Stimulated activated CD4-positive, alpha-beta T cell treated with anti-CD3 and anti-CD28 coated beads, Interleukin-2, amount 100 ng/mL, for 24 hours (primary cell): ENCODE measurements at places on chromosomes 3 and 15.
A peak's percentile ranks its signal among the peaks of the same experiment; 100 is the strongest.

GRCh38 chr3:16897254-16897926, 12.6 kb downstream of the PLCL2 start:
- no peak for DNase-seq

- no peak for DNase-seq
Measured at GRCh38 chr3:141407047-141407446, 38.7 kb downstream of the ZBTB38 start.

DNA sequence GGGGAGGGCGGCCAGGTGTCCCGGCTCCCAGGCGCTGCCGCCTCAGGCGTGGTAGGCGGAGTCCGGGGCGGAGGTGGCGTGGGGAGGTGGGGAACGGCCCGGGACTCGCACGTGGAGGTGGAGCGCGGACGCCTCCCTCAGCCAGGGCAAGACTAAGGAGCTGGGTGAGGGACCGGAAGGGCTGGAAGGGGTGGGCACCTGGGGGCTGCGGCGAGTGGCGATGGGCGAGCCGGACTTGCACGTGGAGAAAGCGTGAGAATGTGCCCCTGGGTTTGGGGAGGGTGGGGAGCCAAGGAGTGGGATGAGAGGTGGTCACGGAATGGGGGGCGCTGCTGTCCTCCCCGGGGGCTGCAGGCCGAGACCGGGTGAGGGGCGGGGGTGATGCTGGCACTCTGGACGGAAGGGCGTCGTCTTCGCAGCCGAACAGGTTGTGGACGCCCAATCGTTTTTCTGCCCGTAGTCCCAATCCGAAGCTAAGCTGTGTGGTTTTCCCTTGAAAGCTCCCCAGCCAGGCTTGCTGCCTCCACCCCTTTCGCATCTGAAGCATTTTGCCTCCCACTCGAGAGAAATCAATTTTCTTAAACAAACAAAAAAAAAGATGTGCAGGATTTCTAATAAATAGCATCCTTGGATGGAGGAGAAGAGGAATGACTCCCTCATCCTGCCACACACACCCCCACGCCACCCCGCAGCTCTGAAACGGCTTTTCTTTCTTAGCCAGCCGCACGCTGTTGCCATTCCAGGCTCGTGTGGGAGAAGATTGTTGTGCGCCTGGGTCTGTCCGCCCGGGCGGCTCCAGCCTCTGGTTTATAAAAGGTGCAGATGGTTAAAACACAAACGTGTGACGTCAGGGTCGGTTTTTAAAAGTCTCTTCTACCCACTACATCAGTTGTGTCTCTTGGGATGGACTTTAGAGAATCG, 62.5 kb upstream of the ANKRD28 start:
- peak; percentile 23 for DNase-seq

- DNase-seq: no peak
Measured at GRCh38 chr3:58120075-58120812, 90.5 kb downstream of the DNASE1L3 start.

DNA sequence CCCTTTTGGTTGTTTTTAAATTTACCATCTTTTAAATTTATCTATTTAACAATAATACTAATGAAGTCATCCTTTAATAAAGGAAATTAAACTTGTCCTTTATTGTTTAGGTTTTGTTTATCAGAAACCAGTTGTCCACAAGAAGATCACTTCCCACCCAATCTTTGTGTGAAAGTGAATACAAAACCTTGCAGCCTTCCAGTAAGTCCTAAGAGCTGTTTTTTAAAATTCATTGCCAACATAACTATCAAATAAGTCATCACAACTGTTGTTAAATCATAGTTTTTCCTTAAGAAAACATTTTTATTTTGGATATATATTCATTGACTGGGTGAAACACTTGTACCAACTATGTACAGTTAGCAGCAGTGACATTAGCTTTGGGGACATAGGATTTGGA, 59.4 kb downstream of the CALML4 start:
- DNase-seq: no peak

DNA sequence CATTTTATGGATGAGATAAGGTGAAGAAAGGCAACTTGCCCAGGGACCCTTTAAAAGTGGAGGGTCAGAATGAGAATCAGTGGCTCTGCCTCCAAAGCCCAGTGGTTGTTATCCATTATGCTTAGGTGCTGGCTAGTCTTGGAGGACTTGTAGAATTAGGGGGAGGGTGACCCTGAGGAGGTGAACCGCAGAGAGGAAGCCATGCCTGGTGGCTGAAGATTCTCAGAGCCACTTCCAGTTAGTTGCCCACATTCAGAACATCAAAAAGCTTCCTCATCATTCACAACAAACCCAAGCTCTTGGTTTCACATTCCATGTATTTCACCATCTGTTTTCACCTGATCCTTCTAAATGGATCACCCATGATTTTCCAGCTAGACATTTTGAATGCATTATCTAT, 11.2 kb downstream of the EBLN2 start:
- no peak for DNase-seq

DNA sequence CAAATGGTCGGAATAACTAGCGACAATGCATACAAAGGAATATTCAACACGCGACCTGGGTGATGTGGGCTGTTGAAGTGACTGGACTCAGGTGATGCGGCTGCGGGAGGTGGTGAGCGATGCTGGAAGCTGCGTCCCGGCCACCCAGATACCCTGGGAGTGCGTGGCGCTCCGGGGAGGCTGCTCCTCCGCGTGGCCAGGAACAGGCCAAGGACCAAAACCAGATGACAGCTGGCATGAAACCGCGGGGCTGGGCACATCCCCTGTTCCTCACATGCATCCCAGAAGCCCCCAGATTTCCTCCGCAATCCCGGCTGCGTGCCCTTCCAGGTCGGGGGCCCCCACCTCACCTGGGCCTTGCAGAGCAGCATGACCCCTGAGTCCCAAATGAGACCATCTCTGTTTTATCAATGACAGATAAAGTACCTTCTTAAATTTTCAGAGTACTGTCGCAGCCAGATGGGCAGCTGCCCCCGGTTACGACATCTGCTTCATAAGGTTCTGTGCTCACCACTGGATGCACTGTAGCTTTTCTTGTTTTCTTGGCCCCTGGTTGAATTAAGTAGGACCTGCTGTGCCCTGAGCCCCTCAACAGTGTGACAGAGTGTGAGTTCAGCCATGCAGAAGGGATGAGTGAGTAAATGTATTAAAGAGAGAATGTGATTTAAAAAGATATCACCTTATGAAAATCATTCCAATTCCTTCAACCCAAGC, 278.2 kb downstream of the GABRG3 start:
- no peak for DNase-seq

DNA sequence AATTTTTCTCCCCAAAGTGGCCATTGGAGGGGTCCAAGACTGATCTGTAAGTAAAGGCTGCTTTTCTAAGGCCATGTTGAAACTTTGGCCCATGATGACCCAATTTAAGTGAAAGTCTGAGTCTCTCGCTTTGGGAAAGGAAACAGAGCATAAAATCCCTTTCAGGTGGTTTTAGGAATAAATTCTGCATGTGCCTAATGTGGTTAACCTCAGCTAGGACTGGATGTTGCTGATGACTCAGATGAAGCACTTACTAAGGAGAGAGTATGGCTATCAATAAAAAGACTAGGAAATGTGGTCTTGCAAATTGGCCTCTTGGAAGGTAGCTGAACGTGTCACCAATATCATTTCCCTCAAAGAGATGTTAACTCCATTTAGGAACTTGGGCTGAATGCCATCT, 458.5 kb downstream of the AGBL1 start:
- DNase-seq: no peak

GRCh38 chr3:28907616-28908015, 373.3 kb upstream of the RBMS3 start:
- DNase-seq: no peak

DNA sequence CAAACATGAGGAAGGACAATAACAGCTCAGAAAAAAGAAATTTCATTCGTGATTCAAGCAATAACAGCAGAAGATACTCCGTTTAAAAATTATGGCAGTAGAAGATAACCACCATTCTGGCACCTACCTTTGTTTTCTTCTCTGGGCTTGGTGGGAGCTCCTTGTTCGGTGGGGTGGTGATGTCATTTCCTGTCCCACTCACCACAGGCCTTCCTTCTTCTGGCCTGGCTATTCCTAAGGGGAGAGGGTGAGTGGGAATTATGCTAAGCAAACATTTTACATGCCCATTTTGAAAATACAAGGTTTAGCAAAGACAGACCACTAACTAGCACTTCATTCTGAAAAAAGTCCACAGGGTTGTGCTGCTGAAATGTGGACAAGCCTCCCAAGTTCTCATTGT, 74.4 kb downstream of the DHX30 start:
- DNase-seq: no peak

DNA sequence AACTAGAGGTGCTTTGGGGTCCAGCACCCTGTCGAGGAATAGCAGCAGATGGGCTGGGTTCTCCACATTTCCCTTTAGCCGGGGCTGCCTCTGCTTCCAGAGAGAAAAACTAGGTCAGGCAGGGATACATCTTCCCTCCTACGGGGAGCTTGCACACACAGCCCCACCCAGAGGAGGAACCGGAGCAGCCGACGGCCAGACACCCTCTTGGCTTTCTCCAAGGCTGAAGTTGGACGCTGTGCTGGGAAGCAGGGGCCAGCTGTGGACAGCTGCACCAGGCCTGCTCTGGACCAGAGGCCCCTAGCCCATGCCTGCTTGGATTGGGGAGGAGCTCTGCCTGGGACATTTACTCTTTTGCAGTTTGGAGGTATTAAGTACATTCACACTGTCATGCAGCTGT, 44.7 kb upstream of the NR2C2 start:
- no peak for DNase-seq

DNA sequence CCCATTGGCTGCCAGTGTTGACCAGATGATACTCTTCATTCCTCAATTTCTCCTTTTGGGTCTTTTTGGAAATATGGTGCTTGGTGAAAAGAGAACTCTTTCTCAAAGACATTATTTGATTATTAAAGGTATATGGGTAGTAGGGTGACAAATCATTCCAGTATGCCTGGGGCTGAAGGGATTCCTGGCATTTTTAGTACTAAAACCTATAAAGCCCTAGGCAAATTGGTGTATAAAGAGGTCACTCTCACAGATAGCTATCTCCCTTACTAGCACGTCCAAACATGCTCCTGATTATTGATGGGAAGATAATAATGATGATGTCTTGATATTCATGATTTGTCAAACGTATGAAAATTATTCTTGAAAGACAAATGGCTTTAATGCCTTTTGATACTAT, 1.1 kb downstream of the GABRR3 start:
- DNase-seq: no peak

DNA sequence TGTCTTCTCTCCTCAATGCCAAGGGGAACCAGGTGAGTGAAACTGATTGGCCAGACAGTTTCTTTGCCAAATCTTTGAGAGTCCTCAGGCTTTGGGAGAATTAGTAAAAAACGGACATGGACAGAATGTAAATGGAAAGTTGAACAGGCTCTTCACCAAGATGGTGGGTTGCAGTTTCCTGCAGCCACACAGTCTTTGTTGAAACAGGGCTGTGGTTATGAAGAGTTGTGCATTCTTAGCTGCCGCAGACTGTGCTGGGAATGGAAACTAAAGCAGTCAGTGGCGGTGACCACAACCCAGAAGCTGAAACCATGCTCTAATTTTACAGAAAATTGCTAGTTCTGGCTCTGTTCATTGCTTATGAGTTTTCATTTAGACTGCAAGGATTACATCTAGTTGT, 42.1 kb upstream of the TASOR start:
- DNase-seq: peak; percentile 63

DNA sequence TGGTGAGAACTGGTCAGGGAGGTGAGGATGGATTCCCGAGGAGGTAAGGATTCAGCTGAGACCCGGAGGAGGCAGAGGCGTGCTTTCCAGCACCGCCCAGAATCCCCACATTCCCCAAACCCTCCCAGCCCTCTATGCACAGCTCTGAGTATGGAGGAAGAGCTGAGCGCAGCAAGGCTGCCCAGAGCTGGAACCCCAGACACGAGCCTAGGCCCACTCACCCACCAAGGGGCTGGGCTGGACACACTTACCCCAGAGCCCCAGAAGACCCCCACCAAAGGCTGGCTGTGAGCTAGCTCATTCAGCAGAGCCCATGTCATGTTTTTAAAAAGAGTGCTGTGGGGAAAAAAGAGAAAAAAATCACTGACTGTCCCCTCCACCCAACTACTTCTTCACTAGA, 271.5 kb downstream of the XXYLT1 start:
- DNase-seq: no peak

GRCh38 chr15:41061667-41062066, 54.4 kb downstream of the INO80 start:
- no peak for DNase-seq

GRCh38 chr3:64209866-64210621, 15.2 kb downstream of the PRICKLE2 start:
- no peak for DNase-seq
